ENCODE measurements at places on chromosomes 2 and 18. TPM values are rescaled to one million over a fixed set of nuclear protein-coding genes. Genes with fewer than 3 reads are reported as not detected.

GULP1 gene
- total RNA-seq: 30.6 TPM

PRSS56 gene
- not detected for total RNA-seq

TAF4B gene
- 3.3 TPM for total RNA-seq

LRRC30 gene
- not detected for total RNA-seq

CHN1 gene
- total RNA-seq: 30.6 TPM

CYP1B1 gene
- 69.4 TPM for total RNA-seq

TMEM163 gene
- 34.6 TPM for total RNA-seq

CPO gene
- not detected for total RNA-seq

TRMT61B gene
- 12.7 TPM for total RNA-seq

- peaks cover 8% of the 10 kb centered on the region for H3K4me1 ChIP-seq
- no peak for DNase-seq
These were observed 27.0 kb downstream of the TRAPPC12 start for GRCh38 chr2:3406501-3406900.

- no peak overlapping the region for H3K27ac ChIP-seq
- no peaks in the 10 kb centered on the region for H3K27me3 ChIP-seq
- no peaks in the 10 kb centered on the region for H3K36me3 ChIP-seq
- H3K4me3 ChIP-seq: no peak overlapping the region
- peaks cover 33% of the 10 kb centered on the region for H3K4me1 ChIP-seq
- DNase-seq: no peak
These were observed 21.8 kb downstream of the ATAD2B start for GRCh38 chr2:23905155-23905554.

DNA sequence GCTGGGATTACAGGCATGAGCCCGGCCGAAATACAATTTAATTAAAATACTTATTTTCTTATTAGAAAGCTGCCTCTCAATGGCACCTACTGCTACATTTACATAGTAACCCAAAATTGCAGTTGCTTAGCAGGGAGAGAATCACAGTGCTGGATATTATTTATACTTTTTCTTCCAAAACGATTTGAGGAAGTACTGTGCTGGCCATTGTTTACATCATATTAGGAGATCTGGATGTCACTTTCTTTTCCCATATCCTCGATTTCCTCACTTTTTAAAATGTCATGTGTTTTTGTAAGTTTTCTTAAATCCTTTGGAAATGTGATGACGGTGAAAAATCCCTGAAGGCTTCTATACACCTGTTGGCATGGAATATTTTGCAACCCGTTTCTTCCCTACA is 3.4 kb upstream of the SP3 start:
- peaks cover 9% of the 10 kb centered on the region for H3K4me1 ChIP-seq
- DNase-seq: no peak

DNA sequence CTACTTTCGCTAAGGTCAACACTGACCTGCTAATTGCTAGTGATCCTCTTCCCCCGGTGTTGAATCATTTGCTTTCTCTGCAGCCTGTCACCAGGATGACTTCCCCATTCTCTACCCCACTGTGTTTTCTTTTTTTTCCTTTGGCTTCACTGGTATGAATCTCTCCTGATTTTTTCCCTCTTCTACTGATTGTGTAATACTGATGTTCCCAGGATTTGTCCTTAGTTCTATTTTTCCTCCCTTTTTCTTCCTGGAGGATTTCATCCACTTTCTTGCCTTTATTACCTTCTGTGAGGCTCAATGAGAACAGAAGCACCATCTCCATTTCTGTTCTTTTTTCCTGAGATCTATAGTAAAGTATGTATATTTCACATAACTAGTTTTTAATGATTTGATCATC is 14.1 kb upstream of the MSH2 start:
- no peak overlapping the region for H3K27ac ChIP-seq
- no peak overlapping the region for H3K4me3 ChIP-seq
- H3K4me1 ChIP-seq: no peaks in the 10 kb centered on the region
- no peaks in the 10 kb centered on the region for H3K27me3 ChIP-seq

GRCh38 chr18:59820663-59821062 is 79.1 kb upstream of the PMAIP1 start:
- H3K4me1 ChIP-seq: no peaks in the 10 kb centered on the region
- no peak overlapping the region for H3K27ac ChIP-seq
- H3K36me3 ChIP-seq: no peaks in the 10 kb centered on the region
- no peak overlapping the region for H3K4me3 ChIP-seq
- no peaks in the 10 kb centered on the region for H3K27me3 ChIP-seq
- no peak for DNase-seq

- no peaks in the 10 kb centered on the region for H3K27me3 ChIP-seq
- peaks cover 17% of the 10 kb centered on the region for H3K4me1 ChIP-seq
- no peaks in the 10 kb centered on the region for H3K36me3 ChIP-seq
- DNase-seq: no peak
- H3K4me3 ChIP-seq: peak overlapping the region; percentile 63
These were observed 5.3 kb downstream of the ZEB2 start for GRCh38 chr2:144514616-144515091.

GRCh38 chr2:20676353-20677215 is 9.6 kb downstream of the GDF7 start:
- DNase-seq: no peak
- H3K27me3 ChIP-seq: peaks cover 29% of the 10 kb centered on the region
- no peaks in the 10 kb centered on the region for H3K36me3 ChIP-seq
- no peak overlapping the region for H3K4me3 ChIP-seq

- H3K4me1 ChIP-seq: no peaks in the 10 kb centered on the region
- H3K27ac ChIP-seq: peak overlapping the region; percentile 47
- DNase-seq: no peak
- no peaks in the 10 kb centered on the region for H3K36me3 ChIP-seq
- no peaks in the 10 kb centered on the region for H3K27me3 ChIP-seq
- H3K4me3 ChIP-seq: no peak overlapping the region
These were observed 69.9 kb downstream of the RHOB start for GRCh38 chr2:20516646-20517341.

GRCh38 chr2:28565033-28565432 is 69.2 kb downstream of the PLB1 start:
- H3K4me1 ChIP-seq: no peaks in the 10 kb centered on the region
- H3K27me3 ChIP-seq: no peaks in the 10 kb centered on the region
- H3K27ac ChIP-seq: no peak overlapping the region
- DNase-seq: peak; percentile 38
- H3K36me3 ChIP-seq: no peaks in the 10 kb centered on the region

- no peaks in the 10 kb centered on the region for H3K36me3 ChIP-seq
- no peaks in the 10 kb centered on the region for H3K4me1 ChIP-seq
- H3K27me3 ChIP-seq: no peaks in the 10 kb centered on the region
- no peak for DNase-seq
- H3K4me3 ChIP-seq: no peak overlapping the region
These were observed 256.7 kb downstream of the CAMKMT start for GRCh38 chr2:44618251-44619023.

- H3K27me3 ChIP-seq: no peaks in the 10 kb centered on the region
These were observed 242.0 kb downstream of the CALCRL start for GRCh38 chr2:187206071-187206470.

- H3K27ac ChIP-seq: no peak overlapping the region
- H3K4me3 ChIP-seq: no peak overlapping the region
- H3K4me1 ChIP-seq: no peaks in the 10 kb centered on the region
- H3K36me3 ChIP-seq: peaks cover 56% of the 10 kb centered on the region
These were observed 11.5 kb downstream of the GCC2 start for GRCh38 chr2:108460345-108461037.

DNA sequence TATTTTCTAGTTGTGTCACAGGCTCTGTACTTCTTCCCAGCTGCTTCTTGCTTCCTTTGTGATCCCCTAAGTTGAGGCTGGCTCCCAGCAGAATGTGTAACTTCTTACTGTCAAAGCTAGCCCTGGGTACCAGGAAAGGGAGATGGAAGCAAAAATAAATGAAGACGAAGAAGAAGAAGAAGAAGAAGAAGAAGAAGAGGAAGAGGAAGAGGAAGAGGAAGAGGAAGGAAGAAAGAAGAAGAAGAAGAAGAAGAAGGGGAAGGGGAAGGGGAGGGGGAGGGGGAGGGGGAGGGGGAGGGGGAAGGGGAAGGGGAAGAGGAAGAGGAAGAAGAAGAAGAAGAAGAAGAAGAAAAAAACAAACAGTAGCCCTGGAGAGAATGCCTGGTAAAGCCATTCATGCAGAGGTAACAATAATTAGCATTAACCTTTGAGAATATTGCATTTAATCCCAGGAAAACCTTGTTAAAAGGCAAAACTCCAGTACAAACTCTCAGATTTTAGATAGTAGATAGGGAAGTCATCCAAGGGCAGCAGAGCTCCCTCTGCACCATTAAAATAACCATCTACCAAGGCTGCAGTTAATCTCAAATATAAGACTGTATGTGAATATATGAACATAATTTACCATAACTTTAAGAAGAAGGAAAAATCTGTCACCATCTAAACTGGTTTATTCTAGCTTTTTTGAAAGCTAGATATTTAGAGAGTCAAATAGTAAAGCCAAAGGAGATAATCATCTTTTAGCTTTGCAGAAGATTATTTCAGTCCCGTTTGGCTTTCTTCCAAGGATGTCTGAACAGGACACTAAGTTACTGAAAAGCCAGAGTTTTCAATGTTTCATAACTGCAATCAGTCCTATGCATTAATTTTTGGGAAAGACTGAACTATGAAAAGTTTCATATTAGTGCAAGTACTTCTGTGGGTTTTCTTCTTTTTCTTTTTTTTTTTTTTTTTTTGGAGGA is 44.3 kb upstream of the FBXO11 start:
- H3K27me3 ChIP-seq: no peaks in the 10 kb centered on the region
- no peaks in the 10 kb centered on the region for H3K4me1 ChIP-seq
- H3K27ac ChIP-seq: no peak overlapping the region
- H3K36me3 ChIP-seq: no peaks in the 10 kb centered on the region
- no peak overlapping the region for H3K4me3 ChIP-seq

- peaks cover 52% of the 10 kb centered on the region for H3K4me1 ChIP-seq
- H3K27ac ChIP-seq: peak overlapping the region; percentile 6
- peak; percentile 64 for DNase-seq
These were observed 60.0 kb downstream of the HS1BP3 start for GRCh38 chr2:20590704-20591515.

DNA sequence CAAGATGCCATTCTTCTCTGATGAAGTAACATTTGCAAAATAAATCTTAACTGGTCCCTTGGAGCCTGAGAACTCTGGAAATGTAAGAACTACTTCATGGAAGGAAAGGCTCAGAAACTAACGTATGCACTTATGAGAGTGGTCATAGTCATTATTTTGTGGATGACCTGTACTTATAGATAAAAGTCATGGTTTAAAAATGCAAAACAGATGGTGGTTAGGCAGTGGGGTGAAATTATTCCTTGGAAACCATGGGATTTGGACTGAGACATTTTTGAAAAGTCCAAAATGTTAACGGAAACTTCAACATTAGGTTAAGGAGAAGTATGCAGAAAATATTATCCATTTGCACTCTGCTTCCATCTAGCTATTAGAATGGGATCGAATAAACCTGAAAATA is 223.0 kb downstream of the ICOS start:
- no peak for DNase-seq
- H3K4me1 ChIP-seq: no peaks in the 10 kb centered on the region
- no peaks in the 10 kb centered on the region for H3K27me3 ChIP-seq
- no peaks in the 10 kb centered on the region for H3K36me3 ChIP-seq

DNA sequence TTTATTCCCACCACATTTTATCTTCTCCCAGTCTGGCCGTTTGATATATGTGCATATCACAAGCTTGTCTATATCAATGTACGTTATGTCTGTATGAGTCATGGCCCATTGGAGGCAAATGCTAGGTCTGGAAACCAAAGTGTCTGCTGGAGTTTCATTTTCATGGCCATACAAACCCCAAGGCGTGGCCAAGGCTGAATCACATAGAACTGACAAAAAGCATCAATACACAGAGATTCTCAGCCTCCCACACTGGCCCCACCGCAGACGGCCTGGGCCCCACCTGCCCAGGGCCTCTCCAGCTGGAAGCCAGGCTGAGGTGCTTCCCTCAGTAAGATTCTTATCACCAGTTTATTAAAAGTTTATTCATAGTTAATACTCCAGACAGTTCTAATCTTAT is 40.5 kb upstream of the SALL3 start:
- DNase-seq: no peak
- H3K4me3 ChIP-seq: no peak overlapping the region
- no peaks in the 10 kb centered on the region for H3K4me1 ChIP-seq

DNA sequence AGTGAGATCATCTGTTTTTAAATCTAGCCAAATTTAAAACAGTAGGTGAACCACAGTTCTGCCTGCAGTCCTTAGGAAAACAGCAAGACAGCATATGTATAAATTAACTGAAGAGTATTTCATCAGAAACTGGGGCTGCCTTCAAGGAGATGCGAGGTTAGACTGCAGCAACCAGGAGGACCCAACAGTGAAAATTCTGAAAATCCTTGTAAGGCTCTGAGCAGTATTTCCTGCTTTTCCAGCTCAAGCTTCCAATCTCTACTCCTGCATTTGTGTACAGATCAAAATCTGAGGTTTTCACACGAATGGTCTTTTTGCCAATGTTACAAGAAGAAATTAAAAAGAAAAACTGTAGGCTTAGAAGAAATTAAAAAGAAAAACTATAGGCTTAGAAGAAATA is 43.7 kb downstream of the CERKL start:
- no peaks in the 10 kb centered on the region for H3K4me1 ChIP-seq
- no peaks in the 10 kb centered on the region for H3K36me3 ChIP-seq
- no peaks in the 10 kb centered on the region for H3K27me3 ChIP-seq
- DNase-seq: no peak

DNA sequence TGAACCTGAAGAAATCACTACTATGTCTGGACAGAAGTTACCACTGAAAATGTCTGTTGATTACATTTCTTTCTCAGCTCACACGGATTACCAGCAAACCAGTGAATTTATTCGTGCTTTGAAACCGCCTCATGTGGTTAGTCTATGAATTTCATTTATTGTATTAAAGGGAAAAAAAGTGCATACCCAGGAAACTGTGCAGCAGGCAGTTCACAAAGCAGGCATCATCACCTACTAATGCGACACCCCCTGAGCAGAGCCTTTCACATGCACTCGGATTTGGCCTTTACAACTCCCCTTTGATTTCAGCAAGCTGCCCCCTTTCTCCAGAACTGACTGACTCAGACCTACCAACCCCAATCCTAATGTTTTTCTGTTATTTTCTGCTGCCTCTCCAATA is 20.1 kb downstream of the CPSF3 start:
- no peak overlapping the region for H3K27ac ChIP-seq
- H3K36me3 ChIP-seq: peaks cover 94% of the 10 kb centered on the region
- DNase-seq: no peak
- H3K4me1 ChIP-seq: no peaks in the 10 kb centered on the region

DNA sequence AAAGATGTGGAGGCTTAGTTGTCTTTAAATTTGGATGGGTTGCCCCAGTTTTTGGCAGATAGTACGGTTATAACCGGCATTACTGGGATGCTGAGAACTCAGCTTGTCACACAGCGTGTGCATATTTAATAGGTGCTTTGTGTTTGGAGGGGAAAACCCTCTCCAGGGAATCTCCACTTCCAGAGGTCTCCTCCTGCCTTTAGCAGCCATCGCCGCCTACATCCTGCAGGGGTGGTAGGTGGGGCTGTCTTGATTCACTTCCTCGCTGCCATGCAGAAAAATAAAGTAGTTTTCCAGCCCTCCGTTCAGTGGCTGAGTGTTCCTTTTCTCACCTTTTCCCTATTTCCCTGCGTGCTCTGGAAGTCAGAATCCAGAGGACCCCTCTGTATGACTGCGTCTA is 76.4 kb downstream of the ITGB1BP1 start:
- H3K4me3 ChIP-seq: no peak overlapping the region
- peaks cover 22% of the 10 kb centered on the region for H3K4me1 ChIP-seq
- H3K27ac ChIP-seq: peak overlapping the region; percentile 75

GRCh38 chr2:98947554-98947953 is 11.5 kb upstream of the CRACDL start:
- H3K4me3 ChIP-seq: no peak overlapping the region
- H3K27me3 ChIP-seq: peaks cover 10% of the 10 kb centered on the region
- no peaks in the 10 kb centered on the region for H3K4me1 ChIP-seq
- no peaks in the 10 kb centered on the region for H3K36me3 ChIP-seq
